Thyroid gland (tissue), 4 donors: ENCODE measurements at places on chromosomes 6 and 20. TPM values are rescaled to one million over a fixed set of nuclear protein-coding genes. Genes with fewer than 3 reads are reported as not detected.

DNA sequence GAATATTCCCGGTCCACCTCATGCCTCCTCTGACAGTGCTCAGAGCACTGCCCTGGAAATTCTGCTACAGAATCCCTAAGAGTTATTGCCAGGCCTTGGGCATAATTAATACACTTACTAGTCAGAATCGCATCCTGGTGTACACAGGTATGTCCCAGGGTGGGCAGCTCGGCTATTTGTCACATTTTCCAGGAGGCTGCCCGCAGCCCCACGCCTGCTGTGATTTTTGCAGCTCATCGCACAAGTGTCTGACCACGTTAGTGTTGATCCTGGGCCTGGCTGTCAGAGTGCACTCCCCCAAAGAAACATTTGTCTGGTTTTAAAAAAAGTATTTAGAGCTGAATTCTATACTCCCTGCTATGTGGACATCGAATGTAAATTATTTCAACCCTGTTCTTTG lies 105.4 kb downstream of the CD83 start:
- no peak overlapping the region for H3K27ac ChIP-seq
- H3K4me3 ChIP-seq: no peak overlapping the region
- peaks cover under 1% of the 10 kb centered on the region for H3K4me1 ChIP-seq
- no peak for DNase-seq

GRCh38 chr20:62400021-62400420 lies 7.1 kb downstream of the CABLES2 start:
- no peak overlapping the region for H3K27ac ChIP-seq
- H3K4me3 ChIP-seq: no peak overlapping the region
- H3K27me3 ChIP-seq: no peaks in the 10 kb centered on the region
- H3K36me3 ChIP-seq: no peaks in the 10 kb centered on the region

- H3K27ac ChIP-seq: no peak overlapping the region
- H3K4me3 ChIP-seq: no peak overlapping the region
Observed at GRCh38 chr20:54318892-54319291, 111.0 kb downstream of the PFDN4 start.

- no peak overlapping the region for H3K27ac ChIP-seq
- H3K4me1 ChIP-seq: no peaks in the 10 kb centered on the region
- DNase-seq: no peak
- H3K27me3 ChIP-seq: no peaks in the 10 kb centered on the region
Observed at GRCh38 chr6:145906144-145906543, 58.0 kb downstream of the SHPRH start.

- peak overlapping the region; percentile 24 for H3K27ac ChIP-seq
- peak; percentile 60 for DNase-seq
Observed at GRCh38 chr6:158312672-158313397, 570 bp downstream of the TULP4 start.

DNA sequence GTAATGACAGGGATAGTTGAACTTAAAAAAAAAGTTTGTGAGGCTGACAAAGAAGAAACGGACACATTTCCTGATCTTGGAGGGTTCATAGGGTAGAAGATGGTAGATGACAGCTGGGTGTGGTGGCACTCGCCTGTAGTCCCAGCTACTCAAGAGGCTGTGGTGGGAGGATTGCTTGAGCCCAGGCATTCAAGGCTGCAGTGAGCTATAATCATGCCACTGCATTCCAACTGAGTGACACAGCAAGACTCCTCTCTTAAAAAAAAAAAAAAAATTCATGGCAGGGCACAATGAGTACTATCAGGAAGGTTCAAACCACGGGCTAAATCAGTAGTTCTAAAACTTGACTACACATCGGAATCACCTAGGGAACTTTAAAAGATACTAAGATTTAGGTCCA lies 2.0 kb upstream of the MICA start:
- DNase-seq: peak; percentile 54
- no peaks in the 10 kb centered on the region for H3K27me3 ChIP-seq
- peak overlapping the region; percentile 98 for H3K27ac ChIP-seq
- no peak overlapping the region for H3K4me3 ChIP-seq

The CLDN20 gene
- not detected for total RNA-seq

DNA sequence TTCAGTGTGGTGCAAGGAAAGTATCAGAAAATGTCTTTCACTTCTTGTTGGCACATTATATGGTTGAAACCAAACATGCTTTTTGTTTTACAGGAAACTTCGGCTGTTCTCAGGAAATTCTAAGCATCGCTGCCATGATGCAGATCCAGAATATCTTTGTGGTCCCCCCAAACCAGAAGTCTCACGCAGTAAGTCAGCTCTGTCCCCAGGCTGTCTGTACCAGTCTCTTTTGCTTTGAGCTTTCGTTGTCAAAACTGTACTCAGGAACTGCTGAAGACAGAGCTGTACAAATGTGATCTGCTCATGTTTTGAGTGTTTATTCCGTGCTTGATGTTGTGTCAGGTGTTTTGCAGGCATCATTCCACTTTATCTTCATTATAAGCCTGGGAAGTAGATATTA lies 59.6 kb downstream of the DHX35 start:
- DNase-seq: no peak
- no peaks in the 10 kb centered on the region for H3K4me1 ChIP-seq
- H3K27ac ChIP-seq: no peak overlapping the region
- peaks cover 45% of the 10 kb centered on the region for H3K36me3 ChIP-seq
- no peak overlapping the region for H3K4me3 ChIP-seq

The SRSF12 gene
- 3.3 TPM for total RNA-seq

DNA sequence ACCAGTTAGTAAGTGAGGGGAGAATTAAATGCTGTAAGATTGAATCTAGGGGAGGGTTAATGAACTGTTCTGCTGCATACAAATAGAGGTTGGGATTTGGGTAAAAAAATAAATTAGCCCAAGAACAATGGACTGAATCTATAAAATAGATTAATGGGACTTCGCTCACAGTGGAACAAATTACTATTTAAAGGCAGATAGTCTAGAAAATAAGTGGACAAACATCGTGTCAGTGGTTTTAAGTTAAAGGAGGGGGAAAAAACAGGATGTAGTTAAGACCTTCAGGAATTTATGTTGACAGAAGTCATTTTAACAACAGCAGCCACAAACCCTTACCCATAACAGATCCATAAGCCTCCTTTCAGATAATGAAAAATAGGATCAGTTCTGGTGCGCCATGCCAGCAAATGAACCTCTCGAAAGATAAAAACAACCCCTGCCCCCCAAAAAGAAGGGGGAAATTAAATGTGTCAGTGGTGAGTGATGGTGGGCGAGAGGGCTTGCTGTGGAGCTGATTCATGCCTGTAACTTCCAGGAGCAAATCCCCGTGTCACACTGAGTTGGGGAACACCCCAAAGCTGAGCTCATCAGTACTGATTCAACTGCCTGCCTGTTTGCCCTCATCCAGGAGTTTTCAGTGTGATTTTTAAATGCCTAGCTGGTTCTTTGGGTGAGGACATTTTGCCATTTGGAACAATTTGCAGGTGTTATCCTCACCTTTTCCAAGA lies 86.8 kb downstream of the PPP1R14C start:
- H3K36me3 ChIP-seq: no peaks in the 10 kb centered on the region
- no peak for DNase-seq
- H3K27me3 ChIP-seq: no peaks in the 10 kb centered on the region
- no peak overlapping the region for H3K4me3 ChIP-seq

GRCh38 chr6:44316481-44316880 lies 3.3 kb upstream of the AARS2 start:
- H3K4me1 ChIP-seq: peaks cover 6% of the 10 kb centered on the region
- H3K36me3 ChIP-seq: no peaks in the 10 kb centered on the region
- no peak overlapping the region for H3K27ac ChIP-seq
- H3K27me3 ChIP-seq: no peaks in the 10 kb centered on the region
- H3K4me3 ChIP-seq: no peak overlapping the region

DNA sequence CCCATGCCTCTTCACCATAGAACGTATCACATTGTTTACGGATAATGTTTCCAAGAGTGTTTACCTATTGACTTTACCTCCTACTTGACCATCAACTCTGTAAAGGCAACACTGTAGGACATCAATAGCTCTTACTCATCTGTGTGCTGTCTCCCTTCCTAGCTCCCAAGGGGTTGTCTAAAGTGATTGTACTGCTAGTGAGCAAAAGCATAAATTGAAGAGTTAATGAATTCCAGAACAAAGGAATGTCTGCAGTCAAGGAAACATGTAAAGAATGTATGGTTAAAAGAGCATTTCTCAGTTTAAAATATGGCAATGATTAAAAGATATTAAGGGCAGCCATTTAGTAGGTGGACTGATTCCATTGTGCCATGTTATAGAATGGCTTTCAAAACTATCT lies 985.4 kb downstream of the TBC1D32 start:
- no peak overlapping the region for H3K27ac ChIP-seq
- H3K36me3 ChIP-seq: no peaks in the 10 kb centered on the region
- H3K4me1 ChIP-seq: no peaks in the 10 kb centered on the region
- no peaks in the 10 kb centered on the region for H3K27me3 ChIP-seq
- no peak for DNase-seq

DNA sequence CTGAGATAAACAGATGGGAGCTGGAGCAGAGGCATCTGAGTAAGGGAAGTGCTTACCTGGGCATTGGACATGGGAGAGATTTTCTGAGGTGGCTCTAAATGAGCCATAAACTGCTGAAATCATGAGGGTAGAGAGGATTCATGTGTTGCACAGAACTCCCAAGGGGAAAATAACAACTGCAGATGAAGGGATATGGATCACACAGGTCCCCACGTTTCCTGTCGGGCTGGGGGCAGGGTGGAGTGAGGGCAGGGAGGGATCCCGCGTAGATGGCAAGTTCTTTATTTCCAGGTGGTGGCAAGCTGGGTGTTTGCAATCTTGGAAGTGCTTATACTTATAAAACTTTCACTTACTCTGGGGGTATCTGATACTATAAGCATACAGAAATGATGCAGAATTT lies 422.6 kb upstream of the FLRT3 start:
- H3K4me3 ChIP-seq: no peak overlapping the region
- DNase-seq: no peak
- H3K36me3 ChIP-seq: no peaks in the 10 kb centered on the region
- no peak overlapping the region for H3K27ac ChIP-seq
- no peaks in the 10 kb centered on the region for H3K27me3 ChIP-seq

DNA sequence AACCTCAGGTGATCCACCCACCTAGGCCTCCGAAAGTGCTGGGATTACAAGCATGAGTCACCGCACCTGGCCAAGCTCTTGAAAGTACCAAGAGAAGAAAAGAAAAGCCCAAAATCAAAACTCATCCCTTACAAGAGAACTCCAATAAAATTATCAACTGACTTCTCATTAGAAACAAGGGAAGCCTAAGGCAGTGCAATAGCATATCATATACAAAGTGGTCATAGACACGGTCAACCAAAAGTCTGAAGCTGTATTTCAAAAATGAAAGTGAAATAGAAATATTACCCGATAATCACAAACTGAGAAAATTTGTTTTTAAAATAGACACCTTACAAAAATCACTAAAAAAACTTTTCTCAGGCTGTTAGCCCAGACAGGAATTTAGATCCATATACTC lies 1321.1 kb upstream of the GJE1 start:
- H3K36me3 ChIP-seq: no peaks in the 10 kb centered on the region
- no peaks in the 10 kb centered on the region for H3K27me3 ChIP-seq
- no peaks in the 10 kb centered on the region for H3K4me1 ChIP-seq
- no peak overlapping the region for H3K4me3 ChIP-seq
